Stimulated activated CD4-positive, alpha-beta T cell treated with anti-CD3 and anti-CD28 coated beads, Interleukin-4, amount 100 ng/mL, for 24 hours (primary cell): ENCODE measurements at places on chromosomes 12 and 14.

DNA sequence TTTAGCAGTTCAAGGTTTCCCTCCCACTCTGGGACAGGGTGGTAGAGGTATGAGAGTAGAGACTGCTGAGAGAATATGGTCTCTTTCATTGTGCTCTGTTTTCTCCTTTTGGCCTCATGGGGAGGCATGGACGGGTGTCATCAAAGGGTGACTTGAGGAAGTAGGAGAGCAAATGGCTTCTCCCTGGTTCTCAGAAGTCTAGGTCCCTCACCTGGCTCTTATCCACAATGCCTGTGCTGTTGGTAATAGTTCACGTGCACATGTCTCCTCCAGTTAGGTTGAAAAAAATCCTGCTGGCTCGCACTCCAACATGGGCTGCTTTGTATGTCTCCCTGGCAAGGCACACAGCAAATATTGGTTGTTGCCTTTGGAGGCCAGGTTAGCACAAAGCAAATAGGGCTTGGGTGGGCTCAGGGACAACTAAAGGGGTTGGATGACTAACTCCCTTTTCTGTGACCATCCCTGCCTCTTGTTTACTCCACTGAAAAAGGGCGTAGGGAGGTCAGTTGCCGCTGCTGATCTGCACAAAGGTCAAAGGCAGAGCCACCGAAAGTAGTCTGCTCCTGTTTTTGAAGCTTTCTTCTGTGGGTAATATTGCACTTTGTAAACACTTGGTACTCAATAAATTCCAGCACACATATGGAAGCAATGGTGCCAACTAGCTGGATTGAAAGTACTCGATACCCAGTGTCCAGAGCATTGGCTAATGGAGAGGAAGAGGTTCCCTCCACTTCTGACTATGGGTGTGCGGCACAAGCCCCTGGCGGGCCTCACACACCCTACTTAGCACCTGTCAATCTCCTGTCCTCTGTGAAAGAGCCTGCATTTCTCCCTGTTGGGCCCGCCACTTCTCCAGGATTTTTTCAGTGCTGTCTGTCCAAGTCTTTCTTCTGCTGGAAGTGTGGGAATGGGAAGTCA lies 121.8 kb downstream of the SLC38A6 start:
- no peak for DNase-seq

GRCh38 chr12:23831739-23832138 lies 117.7 kb downstream of the SOX5 start:
- no peak for DNase-seq

- no peak for DNase-seq
Measured at GRCh38 chr14:21867541-21867940, 193.9 kb upstream of the OR4E1 start.

DNA sequence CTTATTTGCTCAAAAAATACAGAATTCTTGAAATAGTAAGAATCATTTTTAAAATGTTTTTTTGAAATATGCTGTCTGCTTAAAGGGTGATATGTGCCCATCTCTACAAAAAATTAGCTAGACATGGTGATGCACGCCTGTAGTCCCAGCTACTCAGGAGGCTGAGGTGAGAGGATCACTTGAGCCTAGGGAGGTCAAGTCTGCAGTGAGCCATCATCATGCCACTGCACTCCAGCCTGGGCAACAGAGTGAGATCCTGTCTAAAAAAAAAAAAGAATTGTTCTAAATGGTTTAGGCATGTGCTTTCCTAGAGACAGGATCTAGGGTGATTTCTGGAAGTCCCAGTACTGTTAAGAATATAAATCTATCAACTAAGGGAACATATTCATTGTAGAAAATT lies 75.6 kb upstream of the HECTD1 start:
- no peak for DNase-seq

- no peak for DNase-seq
Measured at GRCh38 chr14:91048265-91048664, 12.2 kb downstream of the RPS6KA5 start.

DNA sequence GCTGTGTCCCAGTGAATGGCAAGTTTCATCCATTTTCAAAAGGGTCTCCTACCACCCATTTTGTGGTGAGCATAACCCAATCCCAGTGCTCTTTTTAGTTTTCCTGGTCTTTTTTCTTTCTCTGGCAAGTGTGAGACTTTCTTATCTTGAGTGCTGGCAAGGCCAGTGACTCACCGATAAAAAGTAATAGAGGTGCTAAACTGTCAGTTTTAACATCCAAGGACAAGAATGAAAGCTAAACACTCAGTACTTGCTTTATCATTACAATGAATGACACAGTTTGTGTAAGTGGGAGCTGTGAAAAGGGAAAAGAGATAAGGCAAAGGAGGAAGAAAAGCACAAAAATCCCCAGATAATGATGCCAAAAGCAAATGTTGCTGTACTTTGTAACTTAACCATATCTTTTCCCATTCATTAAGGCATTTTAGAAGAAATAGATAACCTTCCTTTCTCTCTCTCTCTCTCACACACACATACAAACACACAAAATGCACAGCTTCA lies 4.9 kb upstream of the LRIG3 start:
- no peak for DNase-seq

- no peak for DNase-seq
Measured at GRCh38 chr12:42641221-42641885, 51.8 kb upstream of the PRICKLE1 start.

- DNase-seq, result no peak
Measured at GRCh38 chr12:105233041-105233905, 2.7 kb downstream of the APPL2 start.
